ENCODE measurements at places on chromosomes 3 and 15.

- no peak for DNase-seq
Observed at GRCh38 chr15:64503640-64504039, 43.3 kb downstream of the ZNF609 start.

DNA sequence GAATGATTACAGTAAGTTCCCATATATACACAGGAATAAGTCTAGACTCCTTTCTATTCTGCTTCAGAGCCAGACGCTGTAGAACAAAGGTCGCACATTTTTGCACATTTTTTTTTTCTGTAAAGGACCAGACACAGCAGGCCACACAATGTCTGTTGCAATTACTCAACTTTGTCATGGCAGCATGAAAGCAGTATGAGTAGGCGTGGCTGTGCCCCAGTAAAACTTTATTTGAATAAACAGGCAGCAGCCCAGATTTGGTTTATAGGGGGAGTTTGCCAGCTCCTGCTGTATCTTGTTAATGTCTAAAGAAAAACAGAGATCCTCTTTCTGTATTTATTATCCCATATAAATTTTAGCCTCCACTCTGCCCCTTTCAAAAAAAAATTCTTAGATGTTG, 708.3 kb downstream of the FHIT start:
- DNase-seq = no peak

- no peak for DNase-seq
Observed at GRCh38 chr3:191438150-191438814, 22.7 kb upstream of the PYDC2 start.

GRCh38 chr15:71648095-71648494, 162.3 kb upstream of the NR2E3 start:
- DNase-seq = no peak

DNA sequence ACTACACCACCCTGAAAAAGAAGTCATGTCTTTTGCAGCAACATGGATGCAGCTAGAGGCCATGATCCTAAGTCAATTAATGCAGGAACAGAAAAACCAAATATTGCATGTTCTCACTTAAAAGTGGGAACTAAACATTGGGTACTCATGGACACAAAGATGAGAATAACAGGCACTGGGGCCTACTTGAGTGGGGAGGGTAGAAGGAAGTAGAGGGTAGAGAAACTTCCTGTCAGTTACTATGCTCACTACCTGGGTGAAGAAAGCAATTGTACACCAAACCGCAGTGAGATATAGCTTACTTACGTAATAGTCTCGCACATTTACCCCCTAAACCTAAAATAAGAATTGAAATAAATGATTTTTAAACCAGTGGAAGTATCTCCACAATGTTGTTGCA, 480.5 kb upstream of the ARRDC4 start:
- no peak for DNase-seq

- DNase-seq = no peak
Observed at GRCh38 chr3:40793730-40794129, 269.0 kb downstream of the ZNF621 start.

- no peak for DNase-seq
Observed at GRCh38 chr3:88807491-88808105, 299.8 kb upstream of the EPHA3 start.

GRCh38 chr15:90646662-90647305, 70.4 kb upstream of the BLM start:
- no peak for DNase-seq

DNA sequence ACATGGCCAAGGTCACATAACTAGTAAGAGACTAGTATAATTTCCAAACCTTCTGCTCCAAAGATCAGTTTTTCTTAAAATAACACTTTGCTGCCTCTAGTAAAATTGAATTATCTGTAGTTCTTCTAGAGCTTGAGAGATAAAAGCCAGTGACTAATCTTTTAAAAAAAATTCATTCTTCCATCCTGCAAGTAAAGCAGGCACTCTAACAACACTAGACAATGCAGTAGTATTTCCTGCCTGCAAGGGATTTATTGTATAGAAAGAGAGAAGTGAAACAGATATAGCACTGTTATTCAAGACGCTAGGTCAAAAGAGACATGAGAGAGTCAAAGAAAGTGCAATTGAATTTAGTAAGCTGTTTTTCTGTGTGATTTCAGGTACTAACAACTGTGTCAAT, 159.5 kb upstream of the TBC1D5 start:
- no peak for DNase-seq

GRCh38 chr3:112744106-112744505, 102.6 kb downstream of the CD200R1L start:
- no peak for DNase-seq

GRCh38 chr15:51731549-51732267, 5.7 kb downstream of the LYSMD2 start:
- DNase-seq = no peak

- DNase-seq = no peak
Observed at GRCh38 chr3:45280232-45280631, 54.1 kb upstream of the TMEM158 start.

DNA sequence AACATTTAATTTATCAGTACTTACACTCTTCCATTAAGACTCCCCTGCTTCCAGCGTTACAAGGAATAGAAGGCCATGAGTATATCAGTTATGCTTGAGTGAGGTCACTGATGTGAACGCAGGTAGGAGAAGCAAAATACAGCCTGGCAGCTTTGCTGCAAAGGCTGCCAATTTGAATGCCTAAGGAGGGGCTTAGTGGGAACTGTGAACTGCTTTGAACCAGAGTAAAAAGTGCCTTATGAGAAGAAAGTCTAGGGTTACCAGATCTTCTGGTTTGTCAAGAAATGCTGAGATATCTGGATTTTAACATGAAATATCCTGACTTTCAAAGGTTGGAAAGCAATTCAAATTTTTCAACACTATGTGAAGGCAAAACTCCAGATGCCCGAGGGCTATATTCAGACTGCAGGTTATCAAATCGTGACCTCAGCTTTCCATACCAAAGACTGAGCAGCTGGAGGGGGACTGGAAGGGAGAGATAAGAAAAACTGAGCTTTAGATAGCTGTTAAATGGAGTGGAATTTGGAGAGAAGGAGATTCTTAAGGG, 446.3 kb upstream of the NECTIN3 start:
- DNase-seq = no peak

- DNase-seq = no peak
Observed at GRCh38 chr3:129045675-129046036, 14.9 kb upstream of the GP9 start.

GRCh38 chr3:136239094-136239493, 11.0 kb upstream of the PCCB start:
- DNase-seq = no peak

DNA sequence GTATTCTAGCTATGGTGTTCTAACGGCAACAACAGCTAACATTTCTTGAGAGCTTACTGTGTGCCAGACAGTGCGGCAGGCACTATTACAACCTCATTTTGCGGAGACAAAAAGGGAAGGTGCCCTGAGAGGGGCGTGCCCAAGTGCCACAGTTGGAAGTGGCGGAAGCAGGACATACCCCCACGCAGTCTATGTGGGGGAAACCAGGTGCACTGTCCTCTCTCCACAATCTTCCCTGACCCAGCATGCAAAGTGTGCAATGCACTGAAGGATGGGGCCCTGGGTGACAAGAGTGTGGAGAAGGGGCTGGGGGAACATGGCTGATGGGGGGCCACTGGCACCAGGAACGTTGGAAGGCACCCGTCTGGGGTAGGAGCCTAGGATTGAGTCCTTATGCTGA, 8.6 kb downstream of the ANP32A start:
- DNase-seq = no peak

DNA sequence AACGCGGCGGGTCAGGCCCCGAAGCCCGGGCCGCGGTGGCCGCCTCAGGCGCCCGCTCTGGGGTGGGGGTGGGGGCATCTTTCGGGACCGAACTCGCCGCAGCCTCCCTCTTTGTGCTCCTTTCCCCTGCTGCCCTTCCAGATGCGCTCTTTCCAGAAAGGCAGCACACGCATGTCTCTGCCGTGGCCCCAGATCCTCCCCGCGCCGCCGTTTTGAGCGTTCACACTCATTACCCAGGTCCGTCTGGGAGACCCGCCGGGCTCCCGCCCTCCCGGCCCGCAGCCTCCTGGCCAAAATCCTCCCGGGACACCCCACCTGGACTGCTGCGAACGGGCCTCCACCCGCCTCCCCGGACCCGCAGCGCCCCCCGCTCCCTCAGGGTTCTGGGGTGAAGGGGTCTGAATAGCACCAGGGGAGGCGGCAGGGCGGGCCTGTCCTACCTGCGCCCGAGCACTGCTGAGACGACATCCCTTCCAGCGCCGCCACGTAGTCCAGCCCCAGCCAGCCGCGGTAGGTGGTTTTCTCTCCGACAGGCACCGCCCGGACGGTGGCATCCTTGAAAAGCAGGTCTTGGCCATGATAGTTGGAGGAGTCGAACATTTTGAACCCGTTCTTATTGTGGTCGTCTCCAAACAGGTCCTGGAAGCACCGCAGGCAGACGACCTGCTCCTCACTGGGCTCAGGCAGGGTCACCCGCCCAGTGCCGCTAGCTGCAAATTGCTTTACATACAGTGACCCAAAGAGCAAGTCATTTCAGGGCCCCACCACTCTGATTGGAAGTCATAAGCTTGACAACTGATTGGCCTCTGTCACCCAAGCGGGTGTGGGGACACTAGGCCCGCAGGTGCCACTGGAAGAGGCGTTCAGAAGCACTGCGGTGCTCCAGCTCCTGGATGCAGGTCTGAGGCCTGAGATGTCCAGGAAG, 25.9 kb downstream of the MELTF start:
- DNase-seq = no peak

- DNase-seq = no peak
Observed at GRCh38 chr3:6736836-6737629, 123.9 kb upstream of the GRM7 start.

- no peak for DNase-seq
Observed at GRCh38 chr3:186210852-186211500, 102.1 kb upstream of the ETV5 start.

DNA sequence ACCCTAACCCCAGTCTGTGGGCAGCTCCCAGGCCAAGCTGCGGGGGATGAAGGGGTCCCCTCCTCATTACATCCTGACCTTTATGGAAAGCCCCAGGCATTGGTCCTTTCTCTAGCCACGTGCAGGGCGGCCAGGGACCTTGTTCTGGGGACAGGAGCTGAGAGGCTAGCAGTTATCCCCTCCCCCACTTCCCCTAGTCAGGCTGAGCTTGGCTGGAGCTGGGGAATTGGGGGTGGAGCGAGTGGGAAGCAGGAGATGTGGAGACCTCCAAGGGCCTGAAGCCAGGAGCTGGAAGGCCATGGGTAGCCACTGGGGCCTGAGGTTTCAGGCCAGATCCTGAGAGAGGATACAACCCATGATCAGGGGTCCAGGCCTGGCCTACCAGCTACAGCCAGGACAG, 45.8 kb downstream of the DNAH1 start:
- DNase-seq = no peak

DNA sequence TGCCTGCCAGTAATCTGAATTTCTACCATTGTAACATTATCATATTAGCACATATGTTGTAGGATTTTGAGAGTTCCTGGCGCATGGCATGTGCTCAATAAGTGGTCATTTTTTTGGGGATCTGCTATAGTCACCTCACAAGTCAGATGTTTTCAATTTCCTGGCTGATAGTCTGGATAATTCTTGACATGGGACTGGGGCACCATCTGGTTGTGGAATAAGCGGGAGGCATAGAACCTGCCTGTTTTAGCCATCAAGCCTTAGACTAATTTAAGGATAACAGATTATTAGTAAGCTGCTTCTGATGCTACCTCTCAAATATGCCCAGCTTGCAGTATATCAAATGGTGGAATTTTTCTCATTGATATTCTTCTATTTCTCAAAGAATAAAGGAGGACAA, 39.1 kb downstream of the GASK1A start:
- DNase-seq = no peak

- DNase-seq = no peak
Observed at GRCh38 chr15:49473031-49473430, 50.0 kb downstream of the FGF7 start.

- no peak for DNase-seq
Observed at GRCh38 chr15:45555934-45556608, 31.1 kb upstream of the BLOC1S6 start.

DNA sequence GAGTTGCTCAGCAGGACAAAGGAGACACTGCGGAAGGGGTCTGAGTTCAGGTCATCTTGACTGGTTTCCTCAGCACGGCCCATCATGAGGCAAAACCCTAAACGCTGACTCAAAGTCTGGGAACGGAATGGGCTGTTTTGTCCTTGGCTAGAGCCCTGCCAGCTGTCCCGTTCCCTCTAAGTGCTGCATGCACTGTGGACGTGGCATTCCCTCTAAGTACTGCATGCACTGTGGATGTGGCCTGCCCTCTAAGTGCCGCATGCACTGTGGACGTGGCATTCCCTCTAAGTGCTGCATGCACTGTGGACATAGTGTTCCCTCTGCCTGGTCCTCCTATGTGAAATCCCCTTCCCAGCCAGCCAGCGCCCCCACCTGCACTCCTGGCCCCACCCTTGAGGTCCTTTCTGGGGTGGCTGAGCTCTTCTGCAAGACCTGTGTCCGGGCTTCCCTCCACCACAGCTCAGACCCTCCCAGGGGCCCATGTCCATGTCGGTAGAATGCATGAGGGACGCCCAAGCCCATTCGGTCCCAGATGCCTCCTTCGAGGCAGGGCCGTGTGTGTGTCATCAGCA, 36.7 kb downstream of the TM2D3 start:
- DNase-seq = no peak

DNA sequence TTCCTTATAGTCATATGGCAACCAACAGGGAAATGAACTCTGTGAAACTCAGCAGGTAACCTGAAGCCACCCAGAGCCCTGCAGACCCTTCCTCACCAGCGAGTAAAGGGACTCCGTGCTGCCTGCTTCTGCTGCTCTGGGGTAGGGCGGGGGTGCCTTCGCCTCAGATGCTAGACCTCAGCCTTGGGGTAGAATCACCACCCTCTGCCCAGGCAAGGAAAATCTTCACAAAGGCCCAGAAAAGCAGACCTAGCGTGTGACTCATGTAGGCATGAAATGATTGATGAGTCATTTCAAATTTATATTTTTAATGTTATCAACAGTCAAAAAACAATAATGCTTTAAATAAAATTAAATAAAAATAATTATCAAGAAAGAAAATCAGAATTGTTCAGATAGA, 6.6 kb downstream of the STIMATE start:
- no peak for DNase-seq

- no peak for DNase-seq
Observed at GRCh38 chr3:149382101-149382467, 4.6 kb upstream of the TM4SF1 start.

- no peak for DNase-seq
Observed at GRCh38 chr3:124373524-124373923, 356.7 kb upstream of the UMPS start.

DNA sequence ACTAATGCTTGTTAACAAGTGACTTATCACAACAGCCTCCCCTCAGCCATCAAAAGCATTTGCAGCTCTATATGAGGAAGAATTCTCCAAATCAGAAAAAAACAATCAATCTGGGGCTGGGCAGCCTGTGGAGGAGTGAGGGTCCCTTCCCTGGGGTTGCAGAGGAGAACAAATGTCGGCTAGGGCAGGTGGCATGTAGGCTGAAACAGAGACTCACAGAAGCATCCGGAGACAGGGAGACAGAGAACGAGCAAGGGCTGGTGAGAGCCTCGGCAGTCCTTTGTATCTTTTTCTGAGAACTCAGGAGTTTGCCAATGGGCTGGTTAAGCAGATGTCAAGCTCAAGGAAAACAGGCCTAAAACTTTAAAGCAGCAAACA, 15.8 kb downstream of the ITGA11 start:
- no peak for DNase-seq

Data from activated CD4-positive, CD25-positive, alpha-beta regulatory T cell (primary cell).